Progenitor cell of endocrine pancreas (in vitro differentiated cells): ENCODE measurements at places on chromosomes 4 and X. TPM values are rescaled to one million over a fixed set of nuclear protein-coding genes. Genes with fewer than 3 reads are reported as not detected.

DNA sequence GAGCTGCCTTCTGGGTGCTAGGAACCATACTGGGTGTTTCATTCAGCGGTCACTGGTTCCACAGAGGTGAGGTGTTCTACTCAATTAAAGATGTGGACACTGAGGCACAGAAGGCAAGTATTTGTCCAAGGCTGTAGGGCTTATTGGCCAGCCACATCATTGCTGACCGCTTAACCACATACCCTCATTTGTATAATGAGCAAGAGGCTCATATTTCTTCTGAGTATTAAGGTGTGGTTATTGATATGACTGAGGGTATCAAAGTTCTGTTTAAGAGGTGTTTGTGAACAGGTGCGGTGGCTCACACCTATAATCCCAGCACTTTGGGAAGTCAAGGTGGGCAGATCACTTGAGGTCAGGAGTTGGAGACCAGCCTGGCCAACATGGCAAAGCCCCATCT, 14.3 kb downstream of the RNF4 start:
- no peaks in the 10 kb centered on the region for H3K27me3 ChIP-seq
- peaks cover 25% of the 10 kb centered on the region for H3K4me1 ChIP-seq
- H3K27ac ChIP-seq, result peak overlapping the region; percentile 19
- no peaks in the 10 kb centered on the region for H3K36me3 ChIP-seq
- no peak overlapping the region for H3K4me3 ChIP-seq

Gene SH3D19
- total RNA-seq, result 35.5 and 38.4 TPM in 2 replicates

Gene DCK
- 15.3 and 19.6 TPM in 2 replicates for total RNA-seq

DNA sequence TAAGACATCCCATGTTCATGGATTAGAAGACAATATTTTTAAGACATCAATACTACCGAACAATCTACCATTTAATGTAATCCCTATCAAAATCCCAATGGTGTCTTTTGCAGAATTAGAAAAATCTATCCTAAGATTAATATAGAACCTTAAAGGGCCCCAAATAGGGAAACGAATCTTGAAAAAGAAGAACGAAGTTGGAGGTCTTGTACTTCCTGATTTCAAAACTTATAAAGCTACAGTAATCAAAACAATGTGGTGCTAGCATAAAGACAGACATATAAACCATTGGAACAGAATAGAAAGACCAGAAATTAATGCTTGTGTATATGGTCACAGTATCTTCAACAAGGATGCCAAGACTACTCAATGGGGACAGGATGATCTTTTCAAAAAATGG, 42.0 kb downstream of the CENPE start:
- H3K27ac ChIP-seq, result no peak overlapping the region
- no peak for DNase-seq
- H3K36me3 ChIP-seq, result peaks cover 18% of the 10 kb centered on the region

- no peak overlapping the region for H3K4me3 ChIP-seq
- no peak overlapping the region for H3K27ac ChIP-seq
- peaks cover 12% of the 10 kb centered on the region for H3K4me1 ChIP-seq
- DNase-seq, result no peak
Measured at GRCh38 chr4:177528620-177529019, 86.4 kb upstream of the AGA start.

Gene HPGDS
- not detected in 2 replicates for total RNA-seq

- no peaks in the 10 kb centered on the region for H3K27me3 ChIP-seq
- H3K4me3 ChIP-seq, result no peak overlapping the region
- H3K27ac ChIP-seq, result no peak overlapping the region
- no peaks in the 10 kb centered on the region for H3K4me1 ChIP-seq
- no peaks in the 10 kb centered on the region for H3K36me3 ChIP-seq
Measured at GRCh38 chr4:11456401-11456800, 27.7 kb upstream of the HS3ST1 start.

DNA sequence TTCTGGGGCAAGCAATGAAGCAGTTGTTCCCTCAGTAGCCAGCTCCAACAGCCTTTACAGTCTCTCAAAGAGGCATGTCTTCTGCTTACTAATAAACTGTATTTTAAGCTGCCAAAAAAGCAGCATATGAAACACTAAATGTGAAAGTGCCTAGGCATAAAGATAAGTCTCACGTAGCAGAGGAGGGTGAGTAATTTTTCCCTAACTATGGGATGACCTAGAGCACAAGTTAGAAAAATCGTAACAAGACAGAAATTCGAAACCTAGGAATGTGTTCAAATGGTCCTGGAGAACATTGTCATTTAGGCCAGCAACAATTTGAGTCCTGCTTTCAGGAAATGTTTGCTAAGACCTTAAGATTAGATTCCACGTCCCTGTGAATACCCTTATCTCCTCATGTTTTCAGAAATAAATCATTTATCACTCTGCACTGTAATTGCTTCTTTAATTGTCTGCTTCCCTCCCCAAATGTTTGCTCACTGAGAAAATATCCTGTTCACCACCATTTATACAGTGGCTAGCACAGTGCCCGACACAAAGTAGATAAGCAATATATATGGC, 222.2 kb downstream of the KCNIP4 start:
- no peak overlapping the region for H3K4me3 ChIP-seq
- H3K36me3 ChIP-seq, result no peaks in the 10 kb centered on the region
- peak overlapping the region; percentile 6 for H3K27ac ChIP-seq
- peaks cover 5% of the 10 kb centered on the region for H3K27me3 ChIP-seq

Gene NPY2R
- total RNA-seq, result not detected in 2 replicates

- H3K4me1 ChIP-seq, result no peaks in the 10 kb centered on the region
- H3K27me3 ChIP-seq, result no peaks in the 10 kb centered on the region
- H3K36me3 ChIP-seq, result no peaks in the 10 kb centered on the region
- H3K4me3 ChIP-seq, result no peak within 1 kb of the TSS
Measured at GRCh38 chr4:109801895-109802319, at the start of gene CFI. CFI (minus strand) TSS chr4:109801999; CDS start chr4:109801971, 28 bp downstream.

DNA sequence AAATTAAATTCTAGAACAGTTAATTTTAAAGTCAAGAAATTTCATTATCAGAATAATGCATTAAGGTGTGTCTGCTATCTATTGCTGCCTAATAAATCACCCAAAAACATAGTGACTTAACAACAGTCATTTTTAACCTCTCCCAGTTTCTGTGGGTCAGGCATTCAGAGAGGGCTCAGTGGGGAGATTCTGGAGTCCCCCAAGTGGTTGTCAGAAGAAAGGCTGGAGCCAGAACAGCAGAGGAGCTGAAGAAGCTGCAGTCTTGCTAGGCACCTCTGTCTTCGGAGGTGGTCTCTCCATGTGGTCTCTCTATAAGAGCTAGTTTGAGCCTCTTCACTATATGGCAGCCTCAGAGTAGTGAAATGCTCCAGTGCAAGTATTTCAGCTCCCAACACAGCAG, 9.3 kb upstream of the HOPX start:
- peaks cover 7% of the 10 kb centered on the region for H3K4me1 ChIP-seq
- H3K36me3 ChIP-seq, result no peaks in the 10 kb centered on the region
- no peak overlapping the region for H3K27ac ChIP-seq
- H3K27me3 ChIP-seq, result peaks cover 22% of the 10 kb centered on the region

DNA sequence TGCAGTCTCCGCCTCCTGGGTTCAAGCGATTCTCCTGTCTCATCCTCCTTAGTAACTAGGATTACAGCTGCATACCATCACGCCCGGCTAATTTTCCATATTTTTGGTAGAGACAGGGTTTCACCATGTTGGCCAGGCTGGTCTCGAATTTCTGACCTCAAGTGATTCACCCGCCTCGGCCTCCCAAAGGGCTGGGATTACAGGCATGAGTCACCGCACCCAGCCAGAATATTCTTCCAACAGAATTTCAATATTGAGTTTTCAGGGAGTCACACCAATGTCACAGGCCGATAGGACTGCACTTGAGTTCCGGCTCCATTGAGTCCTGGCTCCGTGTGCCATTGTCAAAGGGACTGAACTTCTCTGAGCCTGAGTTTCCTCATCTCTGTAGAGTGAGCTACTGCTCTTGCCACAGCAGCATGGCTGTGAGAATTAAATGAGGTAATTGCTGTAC, 82.9 kb downstream of the CLCN4 start:
- H3K27me3 ChIP-seq, result no peaks in the 10 kb centered on the region
- H3K4me1 ChIP-seq, result no peaks in the 10 kb centered on the region
- DNase-seq, result no peak
- no peak overlapping the region for H3K27ac ChIP-seq
- no peaks in the 10 kb centered on the region for H3K36me3 ChIP-seq
- H3K4me3 ChIP-seq, result no peak overlapping the region

Gene HAND2
- total RNA-seq, result 2.5 and 3.9 TPM in 2 replicates

Gene FIP1L1
- total RNA-seq, result 71.6 and 84.2 TPM in 2 replicates

Gene F8A2
- not detected in 2 replicates for total RNA-seq

DNA sequence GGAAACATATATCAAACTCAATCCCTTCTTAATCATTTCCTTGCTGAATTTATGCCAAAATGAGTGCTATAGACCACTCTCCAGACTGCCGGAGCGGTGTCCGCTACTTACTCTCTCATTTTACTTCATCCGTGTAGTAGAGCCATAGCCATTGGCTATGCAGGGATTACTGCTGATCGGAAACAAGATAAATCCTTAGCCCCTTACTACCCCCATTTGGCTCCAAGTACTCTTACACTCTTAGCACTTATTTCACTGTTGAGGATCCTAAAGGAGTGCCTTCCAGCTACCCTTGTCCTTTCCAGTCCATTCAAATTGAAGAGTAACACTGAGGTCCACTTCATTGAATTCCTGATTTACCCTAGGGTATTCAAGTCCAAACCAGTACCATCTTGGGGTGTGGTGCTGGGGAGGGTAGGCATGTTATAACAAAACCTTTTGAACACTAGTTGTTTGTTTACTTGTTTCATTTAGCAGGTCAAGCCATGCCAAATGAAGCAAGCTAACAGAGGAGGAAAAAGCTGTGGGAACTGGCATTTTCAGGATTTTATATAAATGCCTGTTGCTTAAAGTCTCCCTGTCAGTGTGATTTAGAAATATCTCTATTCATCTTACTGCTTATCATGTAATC, 715.1 kb downstream of the FSTL5 start:
- H3K27me3 ChIP-seq, result no peaks in the 10 kb centered on the region
- no peak overlapping the region for H3K4me3 ChIP-seq
- H3K36me3 ChIP-seq, result no peaks in the 10 kb centered on the region

Gene CHM
- 43.7 and 46.8 TPM in 2 replicates for total RNA-seq

DNA sequence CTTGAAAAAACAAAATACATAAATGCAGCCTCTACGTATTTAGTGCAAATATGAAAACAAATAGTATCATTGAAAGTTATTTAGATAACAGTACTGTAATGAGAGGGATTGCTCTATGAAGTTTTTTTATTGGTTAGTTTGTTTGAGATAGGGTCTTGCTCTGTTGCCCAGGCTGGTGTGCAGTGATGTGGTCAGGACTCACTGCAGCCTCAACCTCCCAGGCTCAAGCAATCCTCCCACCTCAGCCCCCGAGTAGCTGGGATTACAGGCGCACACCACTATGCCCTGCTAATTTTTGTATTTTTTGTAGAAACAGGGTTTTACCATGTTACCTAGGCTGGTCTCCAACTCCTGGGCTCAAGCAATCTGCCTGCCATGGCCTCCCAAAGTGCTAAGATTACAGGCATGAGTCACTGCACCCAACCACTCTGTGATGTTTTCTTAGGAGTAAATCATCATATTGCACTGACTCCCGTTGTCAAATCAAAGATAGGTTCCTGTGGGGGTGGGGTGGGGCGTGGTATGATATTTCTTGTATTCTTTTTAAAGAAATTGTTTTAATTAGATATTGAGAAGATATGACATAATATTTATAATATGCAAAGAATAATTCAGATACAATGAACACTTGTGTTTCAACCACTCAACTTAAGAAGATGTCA, 75.8 kb downstream of the ATG4A start:
- H3K27ac ChIP-seq, result no peak overlapping the region
- peaks cover 11% of the 10 kb centered on the region for H3K36me3 ChIP-seq
- H3K4me1 ChIP-seq, result no peaks in the 10 kb centered on the region

- no peak for DNase-seq
- H3K27me3 ChIP-seq, result no peaks in the 10 kb centered on the region
- H3K36me3 ChIP-seq, result no peaks in the 10 kb centered on the region
- H3K4me1 ChIP-seq, result no peaks in the 10 kb centered on the region
- H3K27ac ChIP-seq, result no peak overlapping the region
- no peak overlapping the region for H3K4me3 ChIP-seq
Measured at GRCh38 chr4:143281507-143282190, 55.0 kb upstream of the GAB1 start.

Gene BEX1
- 123 and 128 TPM in 2 replicates for total RNA-seq

DNA sequence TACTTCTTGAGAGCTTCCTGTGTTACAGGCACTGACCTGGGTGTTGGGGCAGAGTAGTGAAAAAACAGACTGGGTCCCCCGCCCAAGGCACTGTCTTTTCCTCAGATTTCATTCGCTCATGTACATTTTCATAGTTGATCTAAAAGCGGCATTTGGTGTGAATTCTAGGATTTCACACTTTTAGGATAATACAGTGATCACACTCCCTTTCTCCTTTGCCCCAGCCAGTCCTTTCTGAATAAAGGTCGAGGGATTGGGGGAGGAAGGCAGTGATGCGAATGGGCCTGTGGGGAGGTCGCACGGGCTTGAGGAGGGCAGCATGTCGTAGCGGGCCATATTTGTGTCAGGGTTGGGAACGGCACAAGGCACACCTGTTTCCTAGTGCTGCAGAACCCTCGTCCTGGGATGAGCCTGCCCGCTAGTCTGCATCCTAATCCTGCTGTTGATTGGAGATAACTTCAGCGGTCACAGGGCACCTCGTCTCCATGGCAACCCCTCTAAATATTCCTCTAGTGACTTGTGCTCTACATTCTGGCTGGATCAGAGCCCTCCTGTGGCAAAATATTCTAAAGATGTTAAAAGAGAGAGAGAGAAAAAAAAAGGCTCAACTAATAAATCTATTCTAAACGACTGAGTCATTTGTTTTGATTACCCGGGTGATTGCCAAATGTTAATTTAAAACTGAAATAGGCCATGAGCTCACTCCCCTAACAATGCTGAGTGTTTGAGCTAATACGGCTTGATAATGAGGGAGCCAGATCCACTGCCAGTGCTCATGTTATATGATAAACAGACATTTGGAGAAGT, 21.8 kb downstream of the FHL1 start:
- H3K27me3 ChIP-seq, result no peaks in the 10 kb centered on the region
- DNase-seq, result no peak
- peaks cover 2% of the 10 kb centered on the region for H3K4me1 ChIP-seq
- no peak overlapping the region for H3K4me3 ChIP-seq
- no peaks in the 10 kb centered on the region for H3K36me3 ChIP-seq
- no peak overlapping the region for H3K27ac ChIP-seq

Gene SPARCL1
- 0.41 and 0.84 TPM in 2 replicates for total RNA-seq

- no peaks in the 10 kb centered on the region for H3K36me3 ChIP-seq
- no peak overlapping the region for H3K4me3 ChIP-seq
- peaks cover 35% of the 10 kb centered on the region for H3K27me3 ChIP-seq
- no peak for DNase-seq
- H3K4me1 ChIP-seq, result no peaks in the 10 kb centered on the region
Measured at GRCh38 chrX:39165185-39165584, 363.9 kb downstream of the MID1IP1 start.

DNA sequence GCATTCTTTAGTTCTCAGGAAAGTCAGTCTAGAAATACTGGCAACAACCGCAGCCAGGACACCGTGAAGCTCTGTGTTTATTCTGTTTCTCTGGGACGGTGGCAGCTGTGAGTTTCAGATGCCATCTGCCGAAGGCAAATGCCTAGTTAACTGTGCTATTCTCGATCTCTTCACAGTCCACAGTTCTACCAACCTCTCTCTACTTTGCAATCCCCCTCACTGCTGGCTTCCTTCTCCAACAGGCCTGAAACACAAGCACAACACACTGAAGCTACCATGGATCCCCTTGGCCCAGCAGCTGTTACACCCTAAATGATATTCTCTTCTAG, 118.8 kb downstream of the ZNF827 start:
- H3K27ac ChIP-seq, result no peak overlapping the region
- DNase-seq, result no peak
- H3K4me3 ChIP-seq, result no peak overlapping the region
- H3K27me3 ChIP-seq, result no peaks in the 10 kb centered on the region
- H3K36me3 ChIP-seq, result peaks cover 15% of the 10 kb centered on the region

- no peak overlapping the region for H3K4me3 ChIP-seq
- no peak overlapping the region for H3K27ac ChIP-seq
- no peaks in the 10 kb centered on the region for H3K27me3 ChIP-seq
Measured at GRCh38 chr4:74328501-74328900, 20.2 kb downstream of the EPGN start.
